ENCODE measurements at places on chromosomes 3 and 15.

- DNase-seq = no peak
Measured at GRCh38 chr3:9909221-9910013, 6.8 kb downstream of the IL17RE start.

- no peak for DNase-seq
Measured at GRCh38 chr3:37228749-37229148, 54.4 kb upstream of the LRRFIP2 start.

GRCh38 chr3:27228805-27229204 is 140.4 kb downstream of the NEK10 start:
- no peak for DNase-seq

DNA sequence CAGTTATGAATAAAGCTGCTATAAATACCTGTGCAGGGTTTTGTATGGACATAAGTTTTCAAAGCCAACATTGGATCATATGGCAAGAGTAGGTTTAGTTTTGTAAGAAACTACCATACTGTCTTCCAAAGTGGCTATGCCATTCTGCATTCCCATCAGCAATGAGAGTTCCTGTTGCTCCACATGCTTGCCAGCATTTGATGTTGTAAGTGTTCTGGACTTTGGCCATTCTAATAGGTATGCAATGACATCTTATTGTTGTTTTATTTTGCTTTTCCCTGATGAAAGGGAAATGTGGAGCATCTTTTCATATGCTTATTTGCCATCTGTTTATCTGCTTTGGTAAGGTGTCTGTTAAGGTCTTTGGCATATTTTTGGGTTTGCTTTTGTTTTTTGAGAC is 22.2 kb upstream of the BLM start:
- no peak for DNase-seq

DNA sequence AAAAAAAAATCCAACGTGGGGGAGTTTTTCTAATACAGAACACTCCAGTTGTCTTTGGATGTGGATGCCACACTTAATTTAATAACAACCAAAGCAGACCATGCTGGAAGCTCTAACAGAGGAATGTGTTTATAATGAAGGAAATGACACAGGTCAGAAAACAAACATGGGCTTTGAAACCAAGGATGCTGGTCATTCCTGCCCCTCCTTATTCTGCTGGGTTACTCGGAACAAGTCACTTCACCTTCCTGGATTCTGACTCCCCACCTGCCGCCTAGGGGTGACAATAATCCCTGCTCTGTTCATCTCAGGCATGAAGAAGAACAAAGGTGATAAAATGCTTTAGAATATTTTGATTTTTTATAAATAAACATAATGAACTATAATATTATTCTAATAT is 240.9 kb upstream of the ADAMTS9 start:
- no peak for DNase-seq

DNA sequence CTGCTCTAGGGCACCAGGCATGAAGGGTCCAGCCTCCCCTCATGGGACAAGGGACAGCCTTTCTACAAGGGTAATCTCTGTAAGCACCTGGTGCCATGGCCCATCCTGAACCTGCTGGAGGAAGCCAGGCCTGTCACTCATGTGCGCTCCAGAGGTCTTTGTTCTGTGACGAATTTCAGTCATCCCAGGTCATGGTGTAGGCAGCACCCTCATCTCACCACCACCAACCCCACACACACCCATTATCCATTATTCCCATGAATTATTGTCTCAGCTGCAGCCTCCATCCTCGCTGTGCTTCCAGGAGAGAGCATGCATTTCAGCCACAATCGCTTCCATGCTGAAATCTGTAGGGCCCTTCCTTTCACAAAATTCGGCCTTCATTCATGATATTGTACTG is 419.3 kb downstream of the EPHB1 start:
- no peak for DNase-seq

DNA sequence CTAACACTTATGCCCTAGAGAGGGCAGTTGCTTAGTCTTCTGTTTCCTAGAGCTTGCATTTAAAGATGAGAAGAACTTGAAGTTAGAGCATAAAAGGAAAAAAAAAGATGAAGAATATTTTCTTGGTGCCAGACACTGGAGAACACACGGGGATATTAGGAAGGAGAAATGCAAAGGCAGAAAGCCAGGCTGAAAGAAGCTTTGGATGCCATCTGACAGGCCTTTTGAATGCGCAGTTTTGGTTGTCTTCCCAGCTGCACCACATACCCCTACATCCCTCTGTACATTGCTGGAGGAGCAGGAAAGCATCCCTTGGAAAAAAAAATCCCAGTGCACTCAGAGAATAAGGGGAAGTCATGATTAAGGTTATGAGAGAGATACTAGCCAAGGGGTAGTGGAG is 378.9 kb downstream of the GAP43 start:
- no peak for DNase-seq

DNA sequence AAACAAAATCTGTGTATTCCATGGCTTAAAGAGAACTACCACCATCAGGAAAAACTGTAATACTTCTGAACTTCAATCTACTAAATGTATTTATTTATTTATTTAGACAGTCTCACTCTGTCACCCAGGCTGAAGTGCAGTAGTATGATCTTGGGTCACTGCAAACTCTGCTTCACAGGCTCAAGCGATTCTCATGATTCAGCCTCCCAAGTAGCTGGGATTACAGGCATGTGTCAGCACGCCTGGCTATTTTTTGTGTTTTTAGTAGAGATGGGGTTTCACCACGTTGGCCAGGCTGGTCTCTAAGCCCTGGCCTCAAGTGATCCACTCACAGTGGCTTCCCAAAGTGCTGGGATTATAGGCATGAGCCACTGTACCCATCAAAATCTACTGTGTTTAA is 202.3 kb upstream of the POU1F1 start:
- DNase-seq = no peak

GRCh38 chr3:141294301-141294700 is 62.7 kb downstream of the PXYLP1 start:
- no peak for DNase-seq

DNA sequence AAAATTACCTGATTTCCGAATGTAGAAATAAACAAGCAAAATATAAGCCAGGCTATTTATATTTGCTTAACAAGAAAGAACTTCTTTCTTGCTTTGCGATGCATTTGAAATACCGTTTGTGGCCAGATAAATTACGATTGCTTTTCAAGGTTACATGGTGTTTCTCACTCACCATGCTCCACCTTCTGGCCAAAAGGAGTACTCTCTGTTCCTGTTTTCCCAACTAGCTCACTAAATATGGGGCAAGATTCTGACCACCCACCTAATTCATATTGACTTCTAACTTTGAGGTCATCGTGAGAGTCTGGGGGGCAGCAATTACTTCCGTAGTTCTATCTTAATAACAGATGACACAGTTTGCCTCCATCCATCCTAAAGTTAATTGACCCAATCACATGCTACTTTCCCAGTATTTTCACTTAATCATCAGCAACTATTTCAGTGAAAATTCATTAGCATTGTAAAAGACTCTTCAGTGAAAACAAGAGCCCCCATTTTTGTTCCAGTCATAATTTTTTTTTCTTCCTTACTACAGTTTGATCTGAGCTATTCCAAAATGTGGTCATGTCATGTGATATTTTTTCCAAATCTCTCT is 25.9 kb downstream of the ACP3 start:
- DNase-seq = peak; percentile 26

GRCh38 chr3:64061628-64062027 is 38.3 kb upstream of the PSMD6 start:
- DNase-seq = no peak

DNA sequence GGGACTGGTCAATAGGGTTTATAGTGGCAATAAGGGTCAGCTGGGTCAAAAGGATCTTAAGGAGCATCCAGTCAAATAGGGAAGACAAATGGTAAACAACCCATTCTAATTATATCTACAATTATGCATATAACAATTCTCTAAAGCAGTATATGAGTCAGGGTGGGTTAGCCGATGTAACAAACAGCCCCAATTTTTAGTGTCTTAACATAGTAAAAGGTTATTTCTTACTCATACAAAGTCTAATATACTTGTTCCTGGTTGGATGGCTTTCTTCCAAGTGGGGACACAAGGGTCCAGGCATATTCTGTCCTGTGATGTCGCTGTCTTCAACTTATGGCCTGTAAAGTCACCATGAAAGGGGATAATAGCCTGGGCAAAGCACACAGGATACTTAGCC is 97.9 kb upstream of the GALNT15 start:
- DNase-seq = no peak

- no peak for DNase-seq
Measured at GRCh38 chr3:177102553-177102952, 94.7 kb downstream of the TBL1XR1 start.

DNA sequence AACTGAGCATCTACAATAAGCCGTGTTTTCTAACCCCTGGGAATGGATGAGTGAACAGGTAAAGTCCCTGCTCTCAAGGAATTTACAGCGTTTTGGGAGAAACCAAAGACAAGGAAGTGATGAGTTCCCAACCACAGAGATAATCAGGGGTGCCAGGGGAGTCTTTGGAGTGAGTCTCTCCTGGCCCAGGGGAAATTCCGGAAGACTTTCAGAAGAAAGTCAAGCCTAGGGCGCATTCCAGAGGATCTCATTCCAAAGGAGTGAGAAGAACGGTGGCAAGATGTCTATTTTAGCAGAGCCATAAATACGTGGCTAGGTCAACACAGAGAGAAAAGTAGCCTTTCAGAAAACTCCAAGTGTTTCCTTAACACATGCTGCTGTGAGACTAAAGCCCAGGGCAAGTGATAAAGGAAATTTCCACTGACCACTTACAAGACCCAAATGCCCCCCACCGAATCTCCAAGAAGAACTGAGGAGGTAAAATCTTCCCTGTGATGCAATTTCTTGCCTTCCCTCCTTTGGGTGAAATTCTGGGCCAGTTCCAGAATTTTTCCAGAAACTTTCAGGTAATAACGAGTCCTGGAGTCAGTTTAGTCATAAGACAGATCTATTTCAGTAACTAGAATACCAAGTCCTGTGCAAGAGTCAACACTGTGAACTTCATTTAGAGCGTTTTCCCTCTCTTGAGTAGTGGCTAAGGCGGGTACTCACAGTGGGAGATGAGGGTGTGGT is 437.4 kb downstream of the NR2F2 start:
- DNase-seq = no peak

DNA sequence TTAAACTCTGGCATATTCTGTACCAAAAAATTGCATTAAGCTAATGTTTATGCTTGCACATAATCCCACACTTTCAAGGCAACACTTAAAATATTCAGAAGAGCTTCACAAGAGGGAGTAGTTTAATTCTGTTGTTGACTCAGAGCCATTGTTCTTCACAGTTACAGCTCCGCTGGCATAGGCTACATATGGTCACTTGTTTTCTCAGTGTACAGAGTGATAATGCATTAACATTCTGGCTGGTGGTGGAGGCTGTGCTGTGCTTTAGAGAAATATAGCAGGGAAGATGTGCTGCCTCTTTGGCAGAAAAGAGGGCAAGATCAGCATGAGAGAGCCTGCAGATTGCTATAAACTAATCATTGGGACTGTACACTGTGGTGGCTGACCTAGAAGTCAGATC is 13.3 kb downstream of the NLGN1 start:
- DNase-seq = no peak

DNA sequence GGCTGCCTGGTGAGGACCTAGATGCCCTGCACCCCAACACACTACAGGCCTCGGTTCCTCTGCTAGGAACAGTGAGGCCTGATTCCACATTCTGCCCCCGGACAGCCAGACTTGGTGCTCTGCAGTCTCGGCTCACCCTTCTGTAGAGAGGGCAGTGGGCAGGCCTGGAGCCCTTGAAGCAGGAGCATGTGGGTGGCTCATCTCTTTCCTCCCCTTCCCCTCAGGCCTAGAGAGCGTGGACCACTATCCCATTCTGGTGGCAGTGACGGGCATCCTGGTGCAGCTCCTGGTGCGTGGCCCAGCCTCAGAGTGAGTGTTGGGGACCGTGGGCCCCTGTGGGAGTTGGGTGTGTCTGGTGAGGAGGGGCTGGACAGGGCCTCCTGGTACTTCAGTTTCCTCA is 3.3 kb downstream of the AMIGO3 start:
- no peak for DNase-seq

- no peak for DNase-seq
Measured at GRCh38 chr15:61327019-61327631, 98.0 kb upstream of the RORA start.

- DNase-seq = no peak
Measured at GRCh38 chr3:138186221-138186620, 880 bp upstream of the ARMC8 start.

DNA sequence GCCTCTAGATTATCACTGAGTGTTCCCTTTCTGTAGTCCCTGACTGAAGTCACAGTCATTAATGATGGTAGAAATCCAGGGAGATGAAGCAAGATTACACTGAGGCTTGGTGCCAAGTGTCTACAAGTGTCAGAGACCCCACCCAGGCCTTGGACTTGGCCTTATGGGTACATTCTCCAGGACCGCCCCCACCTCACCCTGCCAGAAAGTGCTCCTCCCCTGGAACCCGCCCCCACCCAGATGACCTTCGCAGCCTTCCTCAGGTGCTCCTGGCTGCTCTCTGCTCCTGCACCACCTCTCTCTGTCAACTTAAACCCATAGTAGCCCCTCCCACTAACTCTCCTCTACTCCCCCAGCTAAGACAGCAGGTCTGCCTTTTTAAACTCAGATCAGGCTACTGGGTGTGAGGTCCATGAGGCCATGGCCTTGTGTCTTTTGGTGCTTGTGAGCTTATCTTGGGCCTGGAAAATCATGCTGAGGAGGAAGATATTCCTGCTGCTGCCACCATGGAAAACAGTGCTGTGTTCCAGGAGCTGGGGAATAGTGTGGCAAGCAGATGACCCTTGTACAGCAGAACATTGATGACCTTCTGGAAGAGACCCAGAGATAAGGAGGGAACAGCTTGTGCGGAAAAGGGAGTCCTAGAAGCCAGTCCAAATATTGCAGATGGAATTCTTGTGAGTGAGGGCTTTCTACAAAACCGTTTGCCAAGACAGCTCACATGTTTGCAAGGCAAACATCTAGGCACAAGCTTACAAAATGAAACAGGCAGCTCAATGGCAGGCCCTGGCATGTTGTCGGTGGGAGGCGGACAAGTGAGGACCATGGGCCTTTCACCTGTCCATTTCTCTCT is 40.3 kb upstream of the NDUFB4 start:
- peak; percentile 68 for DNase-seq

DNA sequence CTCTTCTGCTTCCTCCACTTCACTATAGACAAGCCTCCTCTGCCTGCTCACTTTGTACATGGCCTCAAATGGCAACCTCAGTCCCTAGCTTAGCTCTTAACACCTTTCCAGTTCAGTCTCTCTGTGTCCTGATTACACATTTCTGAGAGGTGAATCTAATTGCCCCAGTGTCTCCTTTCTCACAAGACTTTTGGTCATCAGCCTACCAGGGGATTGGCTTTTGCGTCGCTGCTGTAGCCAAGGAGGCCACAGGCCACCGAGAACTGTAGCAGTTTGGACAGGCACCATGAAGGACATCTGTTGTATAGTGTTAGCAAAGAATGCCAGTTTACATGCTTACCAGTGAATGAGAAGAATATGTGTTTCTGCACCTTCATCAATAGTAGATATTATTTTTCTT is 8.5 kb downstream of the IREB2 start:
- no peak for DNase-seq

- DNase-seq = no peak
Measured at GRCh38 chr15:27448234-27448633, 477.3 kb downstream of the GABRG3 start.

GRCh38 chr3:112794622-112795172 is 52.0 kb downstream of the CD200R1L start:
- no peak for DNase-seq
